ENCODE measurements at places on chromosomes 6 and 20.

- DNase-seq, result no peak
These were observed 141.5 kb downstream of the LY86 start for GRCh38 chr6:6729971-6730370.

DNA sequence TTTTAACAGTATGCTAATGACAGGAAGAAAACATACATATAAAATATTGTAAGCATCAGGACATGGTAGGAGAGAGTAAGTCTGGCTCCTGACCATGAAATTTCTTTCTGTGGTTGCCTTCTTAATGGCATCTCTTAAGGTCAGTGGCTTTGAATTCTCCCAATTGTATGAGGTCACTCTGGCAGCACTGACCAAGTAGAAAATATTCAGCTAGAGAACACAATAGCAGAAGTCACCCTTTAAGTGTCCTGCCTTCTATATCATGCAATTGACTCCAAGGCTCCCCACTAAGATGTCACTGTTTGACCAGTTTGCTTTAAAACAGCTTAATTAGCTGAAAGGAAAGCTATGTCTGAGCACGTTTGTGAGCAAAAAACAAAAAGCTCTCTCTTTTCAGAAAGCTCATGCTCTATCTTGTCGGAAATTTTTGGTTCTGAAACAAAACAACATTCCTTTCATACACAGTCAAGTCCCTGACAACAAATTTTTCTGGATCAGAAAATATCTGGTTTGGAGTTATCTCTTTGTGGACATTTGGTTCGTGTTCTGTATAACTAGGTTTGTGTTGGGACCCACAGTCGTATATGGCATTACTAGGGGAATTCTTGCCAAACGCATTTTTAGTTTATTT, 120.9 kb upstream of the IFNGR1 start:
- no peak for DNase-seq

DNA sequence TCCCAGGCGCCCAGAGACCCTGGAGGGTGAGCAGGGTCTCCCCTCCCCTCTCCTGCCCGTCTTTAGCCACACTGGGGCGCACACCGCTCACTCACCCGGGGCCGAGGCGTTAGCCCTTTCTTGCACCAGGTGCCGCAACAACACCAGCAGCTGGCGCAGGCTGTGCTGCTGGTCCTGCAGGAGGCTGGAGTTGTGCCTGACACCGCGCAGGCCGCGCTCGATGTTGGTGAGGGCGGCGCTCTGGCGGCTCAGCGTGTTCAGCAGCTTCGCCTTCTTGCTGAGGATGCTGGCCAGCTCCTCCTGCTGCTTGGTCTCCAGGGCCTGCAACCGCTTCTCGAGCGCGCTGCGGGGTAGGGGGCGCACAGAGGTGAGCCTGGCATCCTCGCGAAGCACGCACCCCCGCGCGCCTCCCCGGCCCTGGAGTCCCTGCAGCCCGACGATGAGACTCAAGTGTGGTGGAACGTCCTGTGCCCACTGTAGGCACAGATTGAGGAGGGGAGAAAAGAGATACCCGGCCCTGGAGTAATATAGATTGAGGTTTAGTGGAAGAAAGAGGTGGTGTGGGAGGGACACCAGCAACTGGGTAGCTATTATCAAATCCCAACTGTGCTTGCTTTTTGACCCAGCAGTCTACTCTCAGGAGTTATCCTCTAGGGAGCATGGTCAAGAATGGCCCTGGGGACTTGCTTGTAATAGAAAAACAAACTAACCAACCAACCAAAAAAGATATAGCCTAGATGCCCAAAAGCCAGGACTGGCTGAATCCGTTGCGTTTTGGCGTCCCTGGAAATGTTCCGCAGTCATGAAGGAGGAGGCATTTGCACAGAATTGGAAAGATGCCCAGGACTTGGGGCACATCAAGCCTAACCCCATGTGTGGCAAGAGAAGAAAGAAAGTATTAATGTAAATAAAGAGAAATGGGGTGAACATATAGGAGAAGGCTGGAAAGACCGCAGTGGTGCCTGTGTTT, 30.9 kb downstream of the ANGPT4 start:
- DNase-seq, result peak; percentile 39

GRCh38 chr20:54557806-54558590, 82.6 kb downstream of the DOK5 start:
- no peak for DNase-seq

DNA sequence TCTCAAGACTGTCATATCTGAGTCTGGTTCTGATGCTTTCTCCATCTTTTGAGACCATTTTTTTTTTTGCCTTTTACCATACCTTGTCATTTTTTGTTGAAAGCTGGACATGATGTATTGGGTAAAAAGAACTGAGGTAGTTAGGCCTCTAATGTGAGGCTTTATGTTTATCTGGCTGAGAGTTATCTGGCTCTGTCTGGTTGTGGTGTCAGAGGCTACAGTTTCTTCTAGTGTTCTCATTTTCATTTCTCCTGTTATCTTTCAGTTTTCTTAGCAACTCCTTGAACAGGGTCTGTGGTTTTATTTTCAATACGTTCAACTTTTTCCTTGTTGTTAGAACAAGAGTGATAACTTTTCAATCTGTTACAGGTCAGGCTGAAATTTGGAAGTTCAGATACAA, 49.2 kb upstream of the ATXN1 start:
- no peak for DNase-seq

DNA sequence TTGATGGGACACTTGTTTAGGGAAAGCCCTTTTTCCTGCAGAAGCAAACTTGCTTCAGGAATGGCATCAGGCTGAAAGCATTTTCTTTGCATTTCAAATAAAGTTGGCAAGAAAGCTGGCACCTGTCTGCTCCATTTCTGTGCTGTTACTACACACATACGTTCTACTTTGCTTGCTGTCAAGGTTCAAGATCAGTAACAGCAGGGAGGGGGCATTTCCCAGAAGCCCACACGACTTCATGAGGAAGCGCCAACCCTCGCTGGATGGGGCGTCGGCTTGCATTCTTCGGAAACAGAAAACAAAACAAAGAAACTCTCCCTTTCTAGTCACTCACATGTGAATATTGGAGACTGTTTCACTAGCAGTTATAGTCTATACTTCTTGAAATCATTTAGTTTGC, 46.4 kb downstream of the AKAP12 start:
- DNase-seq, result no peak

DNA sequence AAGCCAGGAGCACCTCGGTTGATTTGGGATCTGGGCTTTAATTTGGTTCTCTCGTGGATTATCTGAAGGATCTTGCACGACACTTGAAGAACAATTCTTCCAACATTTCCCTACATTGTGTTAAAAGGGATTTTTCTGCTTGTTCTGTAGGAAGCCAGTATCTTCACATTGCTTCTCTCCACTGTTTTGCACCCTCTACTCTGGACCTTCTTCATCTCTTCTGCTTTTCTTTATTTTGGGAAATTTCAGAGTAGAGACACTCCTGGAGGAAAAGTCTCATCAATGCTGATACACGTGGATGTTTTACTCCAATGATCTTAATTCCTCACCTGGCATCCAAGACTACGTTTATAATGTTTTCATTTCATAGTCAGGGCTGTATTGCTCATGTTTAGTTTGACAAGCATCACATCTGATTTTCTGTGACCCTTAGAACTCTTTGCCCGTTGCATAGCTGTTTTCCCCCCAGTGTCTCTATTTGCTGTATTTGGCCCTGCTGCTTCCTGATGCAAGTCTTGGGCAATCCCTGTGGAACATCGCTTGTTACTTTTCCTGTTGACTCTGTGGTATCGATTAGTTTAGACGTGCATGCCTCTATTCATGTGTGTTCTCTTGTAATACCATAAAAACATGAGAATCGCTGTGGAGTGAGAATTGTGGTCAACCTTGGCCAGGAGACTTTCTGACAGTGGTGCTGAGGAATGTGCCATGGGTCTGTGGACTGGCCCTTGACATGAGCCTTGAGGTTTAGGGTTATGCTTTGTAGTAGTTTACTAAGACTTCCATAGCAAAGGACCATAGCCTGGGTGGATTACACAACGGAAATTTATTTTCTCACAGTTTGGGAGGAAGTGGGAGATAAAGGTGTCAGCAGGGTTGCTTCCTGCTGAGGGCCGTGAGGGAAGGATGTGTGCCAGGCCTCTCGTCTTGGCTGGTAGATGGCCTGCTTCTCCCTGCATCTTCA, 12.5 kb downstream of the PLCB1 start:
- no peak for DNase-seq

DNA sequence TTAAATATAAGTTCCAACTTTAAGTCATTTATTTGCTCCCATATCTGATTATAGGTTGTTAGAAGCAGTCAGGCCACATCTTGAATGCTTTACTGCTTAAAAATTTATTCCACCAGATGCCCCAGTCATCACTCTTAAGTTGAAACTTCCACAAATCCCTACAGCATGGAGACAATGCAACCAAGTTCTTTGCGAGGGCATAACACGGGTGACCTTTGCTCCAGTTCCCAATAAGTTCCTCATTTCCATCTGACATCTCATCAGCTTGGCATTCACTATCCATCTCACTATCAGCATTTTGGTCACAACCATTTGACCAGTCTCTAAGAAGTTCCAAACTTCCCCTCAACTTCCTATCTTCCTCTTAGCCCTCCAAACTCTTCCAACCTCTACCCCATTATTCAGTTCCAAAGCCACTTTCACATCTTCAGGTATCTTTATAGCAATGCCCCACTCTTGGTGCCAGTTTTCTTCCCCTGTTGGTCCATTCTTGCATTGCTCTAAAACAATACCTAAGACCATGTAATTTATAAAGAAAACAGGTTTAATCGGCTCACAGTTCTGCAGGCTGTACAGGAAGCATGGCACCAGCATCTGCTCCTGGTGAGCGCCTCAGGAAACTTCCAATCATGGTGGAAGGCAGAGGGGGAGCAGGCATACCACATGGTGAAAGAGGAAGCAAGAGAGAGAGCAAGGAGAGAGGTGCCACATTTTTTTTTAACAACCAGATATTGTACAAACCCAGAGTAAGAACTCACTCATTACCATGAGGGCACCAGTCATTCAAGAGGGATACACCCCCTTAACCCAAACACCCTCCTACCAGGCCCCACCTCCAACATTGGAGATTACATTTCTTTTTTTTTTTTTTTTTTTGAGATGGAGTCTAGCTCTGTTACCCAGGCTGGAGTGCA, 15.9 kb upstream of the ITPR3 start:
- DNase-seq, result no peak

- DNase-seq, result no peak
These were observed 46.0 kb upstream of the BHLHE23 start for GRCh38 chr20:63052571-63053431.

DNA sequence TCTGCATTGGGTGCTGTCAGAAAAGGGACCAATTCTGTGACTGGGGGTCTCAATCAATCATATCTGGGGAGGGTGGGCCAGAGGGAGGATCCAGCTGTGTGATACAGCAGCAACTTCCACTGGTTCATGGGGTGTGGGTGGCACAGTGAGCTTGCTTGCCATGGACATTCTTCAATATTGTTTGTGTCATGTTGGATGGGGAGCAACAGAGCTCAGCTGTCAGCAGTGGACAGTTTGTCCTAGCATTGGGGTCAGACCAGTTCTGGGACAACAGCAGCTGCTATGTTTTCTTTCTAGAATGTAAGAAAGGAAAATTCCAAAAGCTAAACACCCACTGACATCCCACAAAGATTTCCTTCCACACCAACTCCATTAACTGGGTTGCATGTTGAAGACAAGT, 221.9 kb upstream of the CDH4 start:
- no peak for DNase-seq

- no peak for DNase-seq
These were observed 112.9 kb downstream of the BACH2 start for GRCh38 chr6:90183587-90184333.

- no peak for DNase-seq
These were observed 91.9 kb downstream of the RNGTT start for GRCh38 chr6:88871498-88871897.

DNA sequence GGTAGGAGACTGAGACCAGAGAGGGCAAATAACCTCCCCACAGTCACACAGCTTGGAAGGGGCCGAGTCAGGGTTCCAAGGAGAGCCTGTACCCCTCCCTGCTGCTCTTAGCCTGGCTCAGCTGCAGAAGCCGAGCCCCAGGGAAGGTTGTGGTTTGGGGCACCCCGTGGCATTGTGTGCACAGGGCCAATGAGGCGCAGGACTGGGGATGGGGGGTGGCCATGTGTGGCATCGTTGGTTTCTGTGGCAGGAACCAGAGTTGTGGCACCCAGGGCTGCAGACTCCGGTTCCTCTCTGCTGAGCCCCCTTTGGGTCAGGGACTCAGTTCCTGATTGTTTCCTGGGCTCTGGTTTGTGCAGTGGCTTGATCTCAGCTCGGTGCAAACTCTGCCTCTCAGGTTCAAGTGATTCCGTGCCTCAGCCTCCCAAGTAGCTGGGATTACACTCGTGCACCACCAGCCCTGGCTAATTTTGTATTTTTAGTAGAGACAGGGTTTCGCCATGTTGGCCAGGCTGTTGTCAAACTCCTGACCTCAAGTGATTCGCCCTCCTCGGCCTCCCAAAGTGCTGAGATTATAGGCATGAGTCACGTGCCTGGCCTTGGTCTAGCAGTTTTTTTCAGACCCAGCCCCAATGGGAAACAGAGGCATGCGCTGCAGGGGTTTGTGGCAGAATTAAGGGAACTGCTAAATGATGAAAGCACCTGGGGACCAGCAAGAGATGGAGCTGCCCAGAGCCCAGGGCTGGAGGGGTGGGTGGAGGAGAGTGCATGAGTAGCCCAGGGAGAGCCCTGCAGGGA, 221.0 kb upstream of the SULF2 start:
- no peak for DNase-seq

GRCh38 chr20:9617940-9618339, 103.5 kb downstream of the LAMP5 start:
- no peak for DNase-seq

- DNase-seq, result no peak
These were observed 228.6 kb upstream of the JARID2 start for GRCh38 chr6:15017261-15017660.

DNA sequence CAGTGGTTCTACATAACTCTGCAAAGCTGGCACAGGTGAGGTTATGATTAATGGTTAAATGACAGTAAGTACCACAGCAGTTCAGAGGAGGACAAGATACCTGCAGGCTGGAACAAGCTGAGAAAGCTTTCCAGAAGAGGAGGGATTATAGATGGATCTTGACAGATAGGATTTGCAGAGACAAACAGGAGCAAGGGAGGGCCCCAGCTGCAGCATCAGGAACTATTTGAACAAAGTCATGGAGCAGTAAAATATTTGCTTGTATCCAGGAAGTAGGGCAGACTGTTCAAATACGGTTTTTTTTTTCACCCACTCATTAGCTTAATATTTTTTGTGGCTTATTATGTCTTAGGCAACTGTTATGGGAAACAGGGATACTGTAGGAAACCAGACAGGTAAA, 144.4 kb upstream of the MAN1A1 start:
- DNase-seq, result no peak

DNA sequence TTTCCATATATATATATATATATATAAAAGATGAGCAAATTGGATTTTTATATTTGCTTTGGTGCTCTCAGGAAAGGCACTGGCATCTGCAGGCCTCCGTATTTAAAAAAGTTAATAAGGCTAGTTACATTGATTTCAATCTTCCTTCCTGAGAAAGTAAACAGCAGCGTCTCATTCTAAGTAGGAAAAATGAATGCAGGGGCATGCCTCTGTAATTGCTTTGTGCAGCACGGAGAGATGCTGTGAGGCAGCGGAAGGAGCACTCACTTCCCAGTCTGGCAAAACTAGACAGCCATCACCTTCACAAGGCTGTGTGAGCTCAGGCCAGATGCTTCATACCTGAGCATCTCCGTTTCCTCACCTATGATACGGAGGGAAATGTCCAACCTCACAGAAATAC, 303.7 kb downstream of the PTPRT start:
- no peak for DNase-seq
